ENCODE measurements at places on chromosomes 4 and X.

GRCh38 chr4:100087743-100088142, 102.5 kb downstream of the DDIT4L start:
- no peak for DNase-seq

- no peak for DNase-seq
These were observed 1.7 kb upstream of the PDHA2 start for GRCh38 chr4:95838192-95838591.

DNA sequence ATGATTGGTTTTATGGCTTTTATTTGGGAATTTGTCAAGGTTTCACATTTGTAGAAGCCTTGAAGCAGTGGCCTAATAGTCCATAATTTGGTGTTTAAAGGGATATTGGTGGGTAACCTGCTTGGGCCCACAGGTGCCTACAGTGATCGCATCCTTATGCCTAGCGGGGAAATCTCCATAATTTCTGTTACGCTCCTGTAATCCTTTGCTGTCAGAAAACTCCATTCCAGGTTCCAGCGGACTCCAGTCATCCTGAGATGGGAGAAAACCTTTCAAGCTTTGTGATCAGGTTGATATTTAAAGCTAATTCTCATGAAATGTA, 257.0 kb upstream of the JADE1 start:
- no peak for DNase-seq

DNA sequence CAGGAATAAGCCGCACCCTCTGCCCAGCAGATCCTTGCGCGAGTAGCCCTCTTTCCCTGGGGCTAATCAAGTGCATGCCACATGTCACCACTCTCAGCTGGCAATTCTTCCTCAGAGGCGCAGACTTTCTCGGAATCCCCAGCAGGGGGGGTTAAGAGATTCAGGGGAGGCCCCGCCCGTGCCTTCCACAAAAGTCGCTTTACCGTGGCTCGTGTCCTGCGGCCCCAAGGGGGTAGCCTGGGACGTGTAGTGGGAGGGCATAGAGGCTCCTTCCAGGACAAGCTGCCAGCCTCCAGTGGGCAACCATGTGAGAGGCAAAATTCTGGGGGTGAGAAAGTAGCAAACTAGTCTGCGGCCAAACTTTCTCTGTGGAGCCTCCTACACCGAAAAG, 652 bp downstream of the SRPX start:
- DNase-seq = peak; percentile 44

GRCh38 chr4:38723726-38724474, 58.9 kb downstream of the TLR10 start:
- DNase-seq = no peak

GRCh38 chrX:2252331-2253065, 248.3 kb downstream of the DHRSX start:
- no peak for DNase-seq

GRCh38 chrX:136477026-136477425, 10.7 kb upstream of the BRS3 start:
- DNase-seq = no peak

- no peak for DNase-seq
These were observed 4.2 kb downstream of the SLC30A9 start for GRCh38 chr4:41994461-41994985.

- DNase-seq = no peak
These were observed 120.3 kb downstream of the PDE5A start for GRCh38 chr4:119508281-119508680.

- no peak for DNase-seq
These were observed 59.0 kb downstream of the RNF150 start for GRCh38 chr4:141074098-141074878.

DNA sequence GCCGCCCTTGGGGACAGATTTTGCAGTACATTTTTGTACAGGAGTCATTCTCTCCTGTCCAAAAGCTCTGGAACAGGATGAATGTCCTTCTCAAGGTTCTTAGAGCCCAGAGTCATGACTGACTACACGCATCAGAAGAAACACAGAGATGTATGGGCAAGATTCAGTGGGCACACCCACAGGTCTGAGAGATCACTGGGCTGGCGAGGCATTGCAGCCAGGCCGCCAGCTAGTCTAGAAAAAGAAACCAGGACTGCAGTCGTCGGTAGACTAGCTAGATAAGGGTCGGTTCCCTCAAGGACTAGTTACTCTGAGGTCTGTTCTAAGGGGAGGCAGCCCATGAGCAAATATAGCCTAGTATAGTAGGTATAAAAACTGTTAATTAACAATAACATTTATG, 19.8 kb downstream of the GBA3 start:
- DNase-seq = no peak

DNA sequence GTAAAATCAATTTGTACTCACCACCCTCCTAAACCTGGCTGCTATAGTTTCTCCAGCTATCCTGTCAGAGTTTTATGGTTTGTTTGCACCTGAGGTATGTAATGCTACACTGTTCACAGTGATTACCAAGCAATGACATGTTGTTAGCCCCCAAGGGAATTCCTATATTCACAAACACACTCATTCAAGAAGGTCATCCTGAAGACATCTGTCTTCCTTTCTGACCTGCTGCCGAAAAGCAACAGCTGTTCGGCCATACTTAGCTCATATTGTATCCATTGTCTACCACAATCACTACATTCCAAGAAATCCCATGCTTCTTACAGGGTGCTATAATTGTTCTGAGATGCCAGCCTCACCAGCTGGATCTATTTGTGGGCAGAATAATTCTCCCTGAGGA, 160.1 kb upstream of the GYPA start:
- no peak for DNase-seq

DNA sequence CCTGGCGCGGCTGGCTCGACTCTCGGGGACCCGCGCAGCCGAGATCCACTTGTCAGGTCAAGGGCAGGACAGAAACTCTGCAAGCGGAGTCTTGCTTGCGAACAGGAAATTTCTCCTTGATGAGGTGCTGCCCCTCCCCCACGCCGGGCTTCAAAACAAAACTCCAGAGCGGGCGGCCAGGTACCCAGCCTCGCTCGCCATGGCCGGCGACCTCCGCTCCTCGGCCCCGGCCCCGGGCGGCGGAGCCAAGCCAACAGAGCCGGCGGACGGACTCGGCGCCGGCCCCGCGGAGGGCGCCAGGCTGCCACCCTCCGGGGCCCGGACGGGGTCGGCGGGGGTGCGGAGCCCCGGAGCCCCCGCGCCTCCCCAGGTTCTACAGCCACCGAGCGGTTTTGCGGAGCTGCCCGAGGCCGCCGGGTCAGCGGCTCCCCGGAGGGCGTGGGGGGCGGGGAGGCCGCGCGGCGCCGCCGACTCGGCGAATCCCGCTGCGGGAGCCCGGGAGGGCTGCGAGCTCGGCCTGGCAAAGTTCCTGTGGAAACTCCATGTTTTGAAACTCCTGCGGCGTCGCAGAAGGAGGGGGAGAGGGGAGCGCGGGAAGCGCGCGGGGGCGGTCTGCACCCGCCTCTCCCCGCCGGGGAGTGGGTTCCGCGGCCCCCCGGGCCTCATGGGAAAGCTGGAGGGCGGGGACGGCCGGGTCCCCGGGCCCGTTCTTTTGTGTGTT, 11.7 kb upstream of the BCOR start:
- no peak for DNase-seq

DNA sequence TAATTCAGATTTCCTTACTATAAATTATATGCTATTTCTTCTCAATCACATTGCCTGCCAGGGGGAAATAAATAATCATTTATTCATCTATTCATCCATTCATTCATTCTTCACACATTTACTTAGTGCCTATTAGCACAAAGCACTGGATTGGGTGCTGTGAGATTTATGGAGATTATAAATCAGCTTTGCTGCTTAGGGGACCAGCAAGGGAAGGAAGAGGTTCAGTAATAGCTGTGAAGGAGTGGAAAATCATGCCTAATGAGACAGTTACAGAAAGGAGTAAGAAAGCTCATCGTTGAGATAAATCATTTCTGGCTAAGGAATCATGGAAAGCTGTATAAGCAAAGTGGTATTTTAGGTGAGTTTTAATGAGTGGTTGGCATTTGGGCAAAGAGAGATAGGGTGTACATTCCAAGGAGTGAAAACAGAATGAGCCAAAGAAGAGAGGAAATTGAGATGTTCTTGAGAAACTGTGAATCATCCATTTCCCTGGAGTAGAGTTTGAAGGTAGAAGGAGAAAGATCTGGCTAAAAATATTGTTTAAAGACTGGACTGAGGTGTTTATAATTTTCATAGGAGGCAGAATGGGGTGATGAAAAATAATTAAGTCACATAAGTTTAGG, 9.6 kb downstream of the ARSJ start:
- no peak for DNase-seq

- DNase-seq = no peak
These were observed 38.4 kb downstream of the NAP1L5 start for GRCh38 chr4:88659055-88659889.

- no peak for DNase-seq
These were observed 83.0 kb downstream of the SYTL5 start for GRCh38 chrX:38089173-38089982.

DNA sequence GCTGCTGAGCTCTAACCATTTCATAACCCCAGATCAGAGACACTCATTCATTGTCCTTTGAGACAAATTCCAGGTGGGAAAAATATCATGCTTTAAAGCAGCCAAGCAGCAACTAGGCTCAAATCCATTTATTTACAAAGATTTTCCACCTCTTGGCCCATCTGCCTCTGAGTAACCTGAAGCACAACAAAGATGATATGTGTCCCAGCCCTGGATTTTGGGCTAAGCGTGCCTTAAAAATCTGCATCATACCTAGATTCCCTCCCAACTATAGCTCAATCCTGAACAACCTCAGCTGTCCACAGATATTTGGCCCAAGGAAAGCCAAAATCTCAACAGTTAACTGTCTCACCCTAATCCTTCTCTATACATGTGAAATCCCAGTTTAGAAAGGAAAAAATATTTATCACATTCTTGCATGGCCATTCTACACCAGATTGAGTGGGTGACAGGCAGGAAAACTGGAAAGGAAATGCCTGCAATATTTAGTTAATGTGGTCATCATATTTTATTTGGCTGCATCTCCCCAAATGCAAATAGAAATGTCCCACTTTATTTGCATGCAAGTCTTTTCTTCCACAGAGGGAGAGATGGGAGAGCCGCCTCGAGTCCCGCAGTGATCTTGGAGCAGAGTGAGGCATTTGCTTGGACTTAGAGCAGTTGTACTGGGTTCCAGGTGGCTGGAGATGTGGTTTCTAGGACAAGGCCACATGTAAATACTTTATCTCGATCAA, 146.4 kb upstream of the EOLA2 start:
- no peak for DNase-seq

- DNase-seq = no peak
These were observed 25.3 kb upstream of the FRMD7 start for GRCh38 chrX:132153166-132153565.

- no peak for DNase-seq
These were observed 13.5 kb upstream of the GBA3 start for GRCh38 chr4:22678940-22679854.

DNA sequence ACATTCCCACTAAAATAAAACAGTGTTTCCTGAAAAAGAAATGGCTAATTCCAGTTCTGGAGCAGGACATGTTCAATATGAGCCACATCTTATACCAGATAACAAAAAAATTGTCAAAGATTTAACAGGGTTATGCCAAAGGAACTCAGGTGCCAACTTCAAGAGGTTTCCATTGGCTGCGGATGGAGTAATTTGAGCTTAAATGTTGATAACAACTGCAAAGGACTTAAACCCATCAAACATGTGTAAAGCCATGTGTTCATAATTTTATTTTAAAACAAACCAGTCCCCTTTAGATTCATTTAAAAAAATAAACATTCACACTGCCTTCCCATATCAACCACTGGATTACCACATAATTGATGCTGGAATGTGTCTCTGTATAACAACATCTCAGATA, 156.4 kb upstream of the PCDH18 start:
- no peak for DNase-seq

- no peak for DNase-seq
These were observed 5.2 kb downstream of the HSD17B13 start for GRCh38 chr4:87317527-87317926.

- DNase-seq = no peak
These were observed 31.5 kb upstream of the GTPBP6 start for GRCh38 chrX:350148-350533.

DNA sequence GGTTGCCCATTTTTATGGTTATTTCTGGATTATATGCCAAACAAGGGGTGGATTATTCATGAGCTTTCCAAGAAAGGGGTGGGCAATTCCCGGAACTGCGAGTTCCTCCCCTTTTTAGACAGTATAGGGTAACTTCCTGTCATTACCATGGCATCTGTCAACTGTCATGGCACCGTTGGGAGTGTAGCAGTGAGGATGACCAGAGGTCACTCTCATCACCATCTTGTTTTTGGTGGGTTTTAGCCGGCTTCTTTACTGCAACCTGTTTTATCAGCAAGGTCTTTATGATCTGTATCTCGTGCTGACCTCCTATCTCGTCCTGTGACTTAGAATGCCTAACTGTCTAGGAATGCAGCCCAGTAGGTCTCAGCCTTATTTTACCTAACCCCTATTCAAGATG, 57.6 kb downstream of the SH3KBP1 start:
- DNase-seq = no peak

GRCh38 chr4:13367244-13367643, 116.9 kb downstream of the RAB28 start:
- no peak for DNase-seq

- peak; percentile 65 for DNase-seq
These were observed 355 bp downstream of the SCML1 start for GRCh38 chrX:17737710-17737985.

DNA sequence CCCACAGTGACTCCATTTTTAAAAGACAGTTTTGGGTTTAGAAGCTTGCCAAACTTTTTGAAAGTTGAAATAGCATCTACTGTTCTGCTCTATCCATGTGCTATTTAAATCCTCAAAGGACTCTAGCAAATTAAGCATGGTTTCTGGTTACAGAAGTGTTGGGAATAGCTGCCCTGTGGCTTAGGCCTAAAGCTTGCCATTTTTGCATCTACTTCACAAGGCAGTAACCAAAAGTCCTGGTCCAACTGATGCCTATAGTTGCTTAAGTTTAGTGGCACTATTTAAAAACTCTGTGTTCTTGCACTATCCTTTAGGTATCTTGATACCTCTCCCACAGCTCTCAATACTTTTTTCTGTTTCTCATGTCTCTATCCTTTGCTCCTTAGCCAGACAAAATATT, 251.0 kb upstream of the GPC4 start:
- DNase-seq = no peak

- DNase-seq = no peak
These were observed 1509.6 kb downstream of the ADGRL3 start for GRCh38 chr4:62709618-62710252.

DNA sequence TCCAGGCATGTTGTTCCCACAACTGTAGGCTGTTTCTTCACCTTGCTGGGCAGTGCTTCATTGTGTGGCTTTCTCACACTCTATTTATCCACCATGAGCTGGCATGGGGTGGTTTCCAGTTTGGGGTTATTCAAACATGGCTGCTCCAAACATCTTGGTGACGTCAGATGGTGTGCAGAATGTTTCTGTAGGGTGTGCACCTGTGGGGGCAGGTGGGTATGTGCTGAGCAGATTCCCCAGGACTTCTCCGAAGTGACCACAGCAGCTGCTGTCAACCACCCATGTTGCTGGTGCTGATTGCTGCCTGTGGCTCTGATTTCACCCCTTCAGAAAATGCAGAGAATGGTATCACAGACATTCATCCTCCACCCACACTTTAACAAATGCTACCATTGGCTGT, 5.0 kb upstream of the PSAPL1 start:
- DNase-seq = no peak
